HT1080 (cell line): ENCODE measurements at places on chromosomes 3 and 15. TPM values are rescaled to one million over a fixed set of nuclear protein-coding genes. Genes with fewer than 3 reads are reported as not detected.

Gene LNP1
- total RNA-seq = 5.2 and 6.7 TPM in 2 replicates

Gene ST8SIA2
- 1.4 and 1.8 TPM in 2 replicates for total RNA-seq

Gene EIF4A2
- total RNA-seq = 557 and 581 TPM in 2 replicates

DNA sequence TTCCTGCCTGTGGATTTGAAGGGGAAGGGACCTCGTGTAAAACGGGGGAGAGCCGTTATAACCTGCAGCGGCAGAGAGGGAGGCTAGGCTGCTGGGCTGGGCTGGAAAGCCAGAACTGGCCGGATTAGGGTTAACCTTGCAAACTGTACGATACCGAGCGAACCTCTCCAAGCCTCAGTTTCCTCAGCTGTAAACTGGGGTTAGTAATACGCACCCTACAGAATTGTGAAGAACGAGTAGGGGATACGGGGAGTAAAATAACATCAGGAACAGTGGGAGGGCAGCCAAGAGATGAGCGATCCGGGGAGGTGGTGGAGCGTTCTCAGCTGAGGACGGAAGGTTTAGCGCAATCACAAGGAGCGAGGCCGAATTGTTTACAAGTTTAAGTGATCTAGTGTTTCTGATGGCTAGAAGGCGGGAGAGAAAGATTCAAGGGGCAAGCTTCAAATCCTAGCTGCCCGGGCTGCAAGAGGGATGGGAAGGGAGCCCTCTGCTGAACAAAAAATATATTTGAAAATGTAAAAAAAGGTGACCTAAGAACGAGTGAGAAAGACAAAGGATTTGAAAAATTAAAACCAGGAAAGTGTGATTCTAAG is 768 bp upstream of the SEMA5B start:
- DNase-seq = peak; percentile 75

GRCh38 chr3:70982284-70982683 is 601.2 kb downstream of the FOXP1 start:
- DNase-seq = no peak

DNA sequence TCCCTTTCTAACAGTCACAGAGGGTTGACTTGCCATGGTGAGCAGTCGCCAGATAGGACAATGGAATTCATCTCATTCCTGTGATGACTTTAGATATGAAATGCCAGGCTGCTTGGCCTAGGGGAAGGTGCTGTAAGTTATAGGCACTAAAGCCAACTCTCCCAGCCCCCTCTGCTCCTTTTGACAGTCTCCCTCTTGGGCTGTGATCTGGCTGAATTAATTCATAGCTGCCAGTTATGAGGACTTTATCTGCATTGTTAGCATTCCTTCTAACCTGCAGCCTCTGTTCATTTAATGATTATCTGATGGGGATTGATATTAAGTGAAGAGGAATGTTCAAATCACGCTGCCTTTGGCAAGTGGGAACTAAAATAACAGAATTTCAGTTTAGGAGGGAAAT is 427.1 kb upstream of the RASGRP1 start:
- DNase-seq = no peak
